Activated CD4-positive, alpha-beta T cell treated with anti-CD3 and anti-CD28 coated beads, Interleukin-2, amount 10 ng/mL, durations not matched to agents 7 days and 5 days (primary cell): ENCODE measurements at places on chromosomes 5 and 9. TPM values are rescaled to one million over a fixed set of nuclear protein-coding genes. Genes with fewer than 3 reads are reported as not detected.

DNA sequence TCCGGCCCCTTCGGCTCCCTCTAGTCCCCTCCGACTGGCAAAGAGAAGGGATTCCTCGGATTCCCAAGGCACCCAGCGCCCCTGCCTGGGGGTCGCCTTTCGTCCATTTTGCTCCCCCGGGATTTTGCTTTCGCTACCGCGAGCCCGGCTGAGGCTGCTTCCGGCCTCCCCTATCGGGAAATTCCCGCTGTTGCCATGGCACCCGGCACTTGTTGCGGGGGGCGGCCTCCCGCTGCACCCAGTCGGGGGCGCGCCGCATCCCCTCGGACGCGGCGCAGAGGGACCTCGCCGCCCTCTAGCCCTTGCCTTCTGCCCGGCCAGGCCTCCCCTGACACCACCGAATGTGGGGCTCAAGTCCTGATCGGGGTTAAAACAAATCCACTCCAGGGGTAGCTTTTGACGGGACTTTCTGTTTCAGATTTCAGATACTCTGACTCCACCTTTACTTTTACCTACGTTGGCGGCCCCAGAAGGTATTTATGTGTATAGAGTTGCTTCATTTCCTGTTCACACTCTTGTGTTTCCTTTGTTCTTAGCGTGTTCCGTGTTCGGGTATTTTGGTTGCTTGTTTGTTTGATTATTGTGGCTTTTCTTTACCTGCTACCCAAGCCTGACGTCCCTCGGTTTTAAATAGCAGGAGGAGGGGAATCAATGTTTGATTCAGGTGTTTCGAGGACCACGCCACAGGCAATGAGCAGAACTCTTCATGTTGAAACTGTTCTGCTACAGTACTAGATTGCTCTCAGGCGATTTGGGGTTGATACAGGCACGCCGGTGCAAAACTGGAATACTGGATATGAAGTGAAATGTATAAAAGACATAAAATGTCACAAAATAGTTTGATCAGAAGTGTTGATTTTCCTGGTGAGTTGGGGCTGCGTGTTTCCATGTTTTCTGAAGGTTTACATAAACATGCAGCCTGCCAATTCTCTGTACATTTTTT lies 1.5 kb downstream of the PARP8 start:
- H3K27ac ChIP-seq, result peak overlapping the region; percentile 98
- H3K4me3 ChIP-seq, result peak overlapping the region; percentile 97
- H3K27me3 ChIP-seq, result no peaks in the 10 kb centered on the region
- H3K4me1 ChIP-seq, result peaks cover 56% of the 10 kb centered on the region
- DNase-seq, result peak; percentile 84

IFNA2 gene
- total RNA-seq, result not detected

- no peaks in the 10 kb centered on the region for H3K27me3 ChIP-seq
- DNase-seq, result peak; percentile 17
- H3K27ac ChIP-seq, result no peak overlapping the region
- peaks cover 61% of the 10 kb centered on the region for H3K36me3 ChIP-seq
Observed at GRCh38 chr5:66174338-66174737, 30.2 kb downstream of the SREK1 start.

GRCh38 chr9:113349445-113350094 lies at the start of gene BSPRY:
TSS of gene BSPRY (plus strand) at chr9:113349541. CDS start at chr9:113349580, 39 bp downstream.
- H3K4me3 ChIP-seq, result peak within 1 kb of the TSS; percentile 78
- peaks cover 26% of the 10 kb centered on the region for H3K27me3 ChIP-seq
- peaks cover 35% of the 10 kb centered on the region for H3K4me1 ChIP-seq
- DNase-seq, result peak; percentile 31
- H3K27ac ChIP-seq, result peak within 1 kb of the TSS; percentile 78
